ENCODE measurements at places on chromosomes 3 and 15.
A peak's percentile ranks its signal among the peaks of the same experiment; 100 is the strongest.

DNA sequence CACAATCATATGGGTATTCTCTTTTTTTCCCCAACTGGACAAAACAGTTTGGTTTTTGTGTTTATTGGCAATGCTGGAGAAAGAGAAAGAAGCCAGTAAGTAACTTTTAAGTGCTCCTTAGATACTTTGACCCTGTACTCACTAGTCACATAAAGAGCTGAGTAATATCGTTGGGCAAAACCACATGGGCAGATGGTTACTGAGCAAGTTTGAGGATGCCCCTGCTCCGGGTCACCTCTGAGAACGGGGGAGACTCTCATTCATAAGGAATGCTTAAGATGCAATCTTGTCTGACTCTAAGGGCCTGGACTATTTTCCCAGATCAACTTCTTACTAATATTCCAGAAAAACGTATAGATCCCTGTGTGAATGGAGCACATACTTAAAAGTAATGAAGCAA, 106.4 kb upstream of the SLC2A2 start:
- DNase-seq: no peak

DNA sequence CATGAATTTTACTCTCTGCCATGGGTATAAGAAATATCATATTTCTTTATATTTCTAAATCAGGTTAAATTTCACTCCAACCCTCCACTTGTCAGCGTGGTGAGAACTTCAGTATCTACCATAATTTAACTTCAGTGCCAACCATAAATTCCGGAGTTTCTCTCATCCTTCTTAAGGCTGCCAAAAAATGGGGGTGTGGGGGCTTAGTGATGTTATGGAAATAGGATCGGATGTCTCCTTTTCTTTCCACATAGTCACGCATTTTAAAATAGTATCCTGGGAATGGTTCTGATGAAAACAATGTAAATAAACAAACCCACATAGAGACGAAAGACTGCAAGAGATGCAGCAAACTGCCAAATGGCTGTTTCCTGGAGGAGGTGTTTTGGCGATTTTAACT, 12.9 kb upstream of the FAM3D start:
- no peak for DNase-seq

DNA sequence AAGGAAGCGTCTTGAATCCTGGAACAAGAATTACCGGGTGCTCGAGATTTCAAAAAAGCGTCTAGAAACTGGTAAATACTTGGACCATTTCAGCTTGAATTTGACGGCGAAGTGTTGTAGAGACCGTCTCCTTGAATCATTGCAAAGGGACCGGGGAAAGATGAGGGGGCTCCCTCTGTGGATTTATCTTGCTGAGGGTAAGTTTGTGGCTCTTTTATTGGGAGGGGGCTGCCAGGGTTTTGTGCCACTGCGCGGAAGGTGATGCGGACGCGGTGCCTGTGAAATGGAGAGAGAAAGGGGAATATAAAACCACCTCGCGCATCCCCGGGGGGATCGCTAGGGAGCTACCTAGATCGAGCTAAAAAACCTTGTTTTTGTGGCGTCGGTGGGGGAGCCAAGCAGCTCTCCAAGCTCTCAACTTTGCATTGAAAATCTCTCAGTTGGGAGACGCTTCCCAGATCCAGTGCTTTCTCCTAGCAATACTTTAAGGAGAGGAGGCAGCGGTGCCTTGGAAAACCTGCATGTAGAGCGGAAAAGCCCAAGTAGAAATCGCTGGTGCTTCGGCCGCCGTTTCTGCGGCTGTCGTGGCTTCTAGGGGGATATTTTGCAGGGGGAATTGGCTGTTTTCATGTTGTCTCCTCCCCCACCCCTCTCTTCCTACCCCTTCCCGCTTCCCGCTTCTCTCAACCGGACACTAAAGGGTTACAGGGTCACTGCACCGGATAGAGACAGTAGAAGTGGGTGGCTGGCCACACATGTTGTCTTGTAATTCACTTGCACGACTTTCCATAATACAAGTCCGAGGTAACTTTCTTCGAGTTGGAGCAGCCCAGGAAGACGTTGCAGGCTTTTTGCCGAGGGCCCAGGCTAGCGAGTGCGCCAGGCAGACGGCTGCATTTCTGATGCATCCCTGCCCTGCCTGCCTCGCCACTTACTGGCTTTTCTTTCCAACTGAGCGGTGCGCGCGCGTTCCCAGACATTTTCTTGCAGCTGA, 187.6 kb downstream of the NLGN1 start:
- no peak for DNase-seq

DNA sequence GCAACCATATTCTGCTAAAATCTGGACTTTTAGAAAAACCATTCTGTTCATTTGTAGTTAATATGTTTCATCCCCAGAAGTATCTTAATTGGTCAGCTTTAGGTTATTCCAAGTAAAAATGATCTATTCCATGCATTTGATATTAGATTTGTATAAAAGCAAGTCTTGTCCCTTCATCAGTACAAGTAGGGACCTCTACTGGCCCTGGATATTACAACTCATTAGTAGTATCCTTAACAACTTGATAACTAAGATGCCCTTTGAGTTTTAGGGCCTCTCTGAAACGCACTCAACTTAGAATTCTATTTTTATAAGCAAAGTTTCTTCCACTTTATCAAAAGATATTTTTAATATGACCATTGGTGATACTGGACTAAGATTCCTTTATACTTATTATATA, 25.3 kb upstream of the SELENOT start:
- no peak for DNase-seq

DNA sequence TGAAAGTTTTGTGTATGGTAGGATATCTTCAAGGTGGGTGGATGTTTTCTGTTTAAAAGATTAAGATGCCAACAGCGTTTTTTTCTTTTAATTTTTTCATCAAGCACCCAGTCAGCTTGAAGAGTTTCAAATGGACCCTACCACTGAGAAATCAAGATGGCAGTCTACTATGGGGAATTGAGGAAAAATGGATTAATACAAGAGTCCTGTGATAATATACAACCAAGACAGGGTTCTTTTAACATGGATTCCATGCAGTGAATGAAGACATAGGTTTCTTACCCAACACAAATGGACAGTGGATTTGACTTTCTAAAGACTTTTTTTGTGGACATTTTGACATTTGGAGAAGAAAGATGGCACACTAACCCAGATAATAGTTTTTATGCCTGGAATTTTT, 2.5 kb upstream of the CHD2 start:
- DNase-seq: no peak

DNA sequence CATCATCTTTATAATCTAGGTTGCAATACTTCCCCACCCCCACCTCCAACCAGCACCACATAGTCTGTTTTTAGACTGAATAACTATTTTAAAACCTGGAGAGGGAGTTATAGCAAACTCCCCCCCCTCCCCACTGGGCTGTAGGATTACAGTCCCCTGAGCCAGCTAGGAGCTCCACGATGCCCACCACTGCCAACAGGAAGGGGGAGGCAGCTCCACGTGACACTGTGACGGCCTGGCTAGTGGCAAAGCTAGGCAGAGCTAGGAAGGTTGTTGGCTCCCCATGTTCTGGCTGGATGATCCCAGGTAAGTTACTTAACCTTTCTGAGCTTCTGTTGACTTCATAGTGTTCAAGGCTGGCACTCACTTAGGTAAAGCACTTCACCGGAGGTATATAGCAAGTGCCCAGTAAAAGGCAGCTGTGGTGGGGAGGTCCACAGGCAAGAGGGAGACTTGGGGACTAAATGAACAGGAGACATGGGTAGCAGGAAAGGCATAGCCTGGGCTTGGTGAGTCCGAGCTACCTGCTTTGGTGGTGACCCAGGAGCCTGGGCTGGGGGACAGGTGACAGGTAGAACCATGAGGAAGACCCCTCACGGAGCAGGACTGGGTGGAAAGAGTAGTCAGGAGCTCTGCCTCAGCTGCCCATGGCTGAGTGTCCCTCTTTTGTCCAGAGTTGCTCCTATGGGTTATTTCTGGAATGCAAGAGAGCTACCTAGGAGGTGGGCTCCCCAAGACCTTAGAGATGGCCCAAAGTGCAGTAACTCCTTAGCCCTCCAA, 4.0 kb upstream of the TBC1D21 start:
- no peak for DNase-seq

DNA sequence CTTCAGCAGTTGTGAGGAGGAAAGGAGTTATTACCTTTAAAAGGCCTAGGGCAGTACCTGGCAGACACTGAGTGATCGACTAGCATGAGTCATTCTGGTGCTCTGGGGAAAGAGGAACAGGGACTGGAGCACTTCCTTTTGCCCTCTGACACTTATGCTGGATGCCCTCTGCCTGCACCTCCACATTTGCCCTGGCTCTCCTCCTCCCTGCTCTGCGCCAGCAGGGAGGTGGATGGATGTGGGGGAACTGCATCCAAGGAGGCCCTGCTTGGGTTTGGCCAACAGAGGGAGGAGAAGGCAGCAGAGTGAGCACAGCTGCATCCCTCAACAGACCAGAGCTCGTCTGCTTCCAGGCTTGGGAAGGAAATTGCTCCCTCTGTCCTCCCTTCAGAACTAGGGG, 75.0 kb downstream of the SEMA5B start:
- DNase-seq: no peak

DNA sequence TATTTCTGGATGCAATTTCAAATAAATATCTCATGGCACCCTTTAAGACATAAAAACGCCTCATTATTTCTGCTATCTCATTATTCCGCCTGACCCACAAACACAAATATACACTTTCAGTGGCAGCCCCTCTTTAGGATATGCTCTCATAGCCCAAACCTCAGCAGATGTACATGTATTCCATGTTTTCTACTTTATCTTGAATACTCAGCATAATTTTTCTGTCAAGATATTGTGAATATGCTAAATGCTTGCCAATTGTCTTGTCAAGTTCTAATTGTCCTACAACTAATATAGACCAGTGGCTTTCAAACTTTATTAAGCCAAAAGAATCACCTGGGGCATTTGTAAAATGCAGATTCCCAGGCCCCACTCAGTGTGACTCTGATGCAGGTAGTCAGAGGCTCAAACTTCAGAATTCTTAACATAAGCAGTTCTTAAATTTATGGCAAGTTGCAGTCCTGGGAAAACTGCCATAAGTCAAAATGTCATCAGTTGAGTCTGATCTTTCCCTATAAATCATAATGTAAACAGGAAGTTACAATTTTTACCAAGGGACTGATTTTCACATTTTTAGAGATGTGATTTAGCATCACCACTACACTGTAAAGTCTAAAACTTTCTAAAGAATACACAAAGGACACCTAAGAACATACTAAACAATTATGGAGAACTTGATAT, 135.1 kb downstream of the TBL1XR1 start:
- no peak for DNase-seq

DNA sequence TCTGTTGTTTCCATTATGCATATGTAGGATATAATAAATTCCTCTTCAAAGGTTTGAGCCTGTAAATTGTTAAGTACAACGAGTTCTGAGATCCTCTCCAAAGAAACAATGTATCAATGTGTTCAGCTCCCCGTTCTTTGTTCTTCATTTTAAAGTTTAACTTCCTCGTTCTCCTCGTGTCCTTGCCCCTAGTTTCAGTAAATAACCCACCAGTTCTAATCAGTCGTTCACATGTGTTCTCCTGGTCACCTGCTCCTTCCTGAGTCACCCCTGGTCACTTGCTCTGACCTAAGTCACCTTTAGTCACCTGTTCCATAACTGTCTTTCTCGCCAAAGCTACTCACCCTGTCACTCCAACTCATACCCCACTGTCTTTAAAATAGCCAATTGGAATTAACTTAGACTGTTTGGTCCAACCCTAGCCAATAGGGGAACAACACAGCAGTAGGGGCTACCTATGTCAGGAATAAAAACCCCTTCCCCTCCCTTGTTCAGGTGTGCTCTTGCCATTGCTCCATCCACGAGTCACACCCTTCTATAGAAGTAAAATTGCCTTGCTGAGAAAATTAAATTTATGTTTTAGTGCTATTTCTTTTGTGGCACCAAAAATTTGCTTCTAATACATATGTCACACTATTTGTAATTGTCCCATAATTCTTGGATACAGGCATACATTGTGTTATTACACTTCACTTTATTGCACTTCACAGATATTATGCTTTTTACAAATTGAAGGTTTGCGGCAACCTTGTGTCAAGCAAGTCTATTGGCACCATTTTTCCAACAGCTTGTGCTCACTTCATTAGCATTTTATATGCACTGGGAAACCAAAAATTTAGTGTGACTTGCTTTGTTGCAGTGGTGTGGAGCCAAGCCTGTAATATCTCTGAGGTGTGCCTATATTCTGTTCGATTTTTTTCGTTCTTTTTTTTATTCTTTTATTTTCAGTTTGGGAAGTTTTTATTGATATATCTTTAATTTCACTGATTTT, 15.3 kb upstream of the MCF2L2 start:
- DNase-seq: no peak

- peak; percentile 15 for DNase-seq
These were observed 16.0 kb upstream of the PSMD6 start for GRCh38 chr3:64039332-64039731.

DNA sequence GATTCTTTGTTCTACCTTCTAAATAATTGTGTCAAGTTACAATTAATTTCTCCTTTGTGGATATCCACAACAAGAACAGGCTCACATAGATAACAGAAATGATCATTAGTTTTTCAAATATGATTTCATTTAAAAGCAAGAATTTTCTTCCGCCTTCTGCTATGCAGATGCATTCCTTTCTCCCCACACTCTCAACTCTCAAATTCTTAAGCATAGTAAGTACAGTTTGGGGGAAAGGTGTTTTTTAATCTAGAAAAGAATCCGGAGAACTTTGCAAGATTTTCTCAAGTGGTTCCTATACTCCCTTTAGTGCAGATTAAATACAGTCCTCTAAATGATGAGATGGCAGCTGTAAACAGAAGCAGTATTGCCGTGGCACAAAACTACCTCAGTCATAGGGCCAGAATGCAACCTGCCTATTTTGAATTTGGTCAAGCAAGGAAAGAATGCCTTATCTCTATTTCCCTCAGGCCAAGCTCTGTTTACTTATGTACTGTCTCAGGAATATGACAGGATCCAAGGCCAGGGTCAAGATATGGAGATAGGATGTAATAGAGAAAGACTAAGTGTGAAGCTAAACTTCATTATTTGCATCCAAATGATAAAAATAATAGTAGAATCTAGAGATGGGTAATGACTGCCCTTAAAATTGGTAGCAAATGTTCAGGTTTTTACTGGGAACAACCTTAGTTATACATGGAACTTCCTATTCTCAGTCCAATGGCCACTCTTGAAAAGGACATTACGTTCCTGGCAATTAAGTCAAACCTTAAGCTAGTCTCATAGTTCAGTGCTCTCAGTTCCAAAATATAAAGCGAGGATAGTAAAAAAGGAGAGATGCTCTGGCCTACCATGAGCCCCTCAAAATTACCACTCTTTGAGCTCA, 77.3 kb upstream of the PHLDB2 start:
- no peak for DNase-seq

DNA sequence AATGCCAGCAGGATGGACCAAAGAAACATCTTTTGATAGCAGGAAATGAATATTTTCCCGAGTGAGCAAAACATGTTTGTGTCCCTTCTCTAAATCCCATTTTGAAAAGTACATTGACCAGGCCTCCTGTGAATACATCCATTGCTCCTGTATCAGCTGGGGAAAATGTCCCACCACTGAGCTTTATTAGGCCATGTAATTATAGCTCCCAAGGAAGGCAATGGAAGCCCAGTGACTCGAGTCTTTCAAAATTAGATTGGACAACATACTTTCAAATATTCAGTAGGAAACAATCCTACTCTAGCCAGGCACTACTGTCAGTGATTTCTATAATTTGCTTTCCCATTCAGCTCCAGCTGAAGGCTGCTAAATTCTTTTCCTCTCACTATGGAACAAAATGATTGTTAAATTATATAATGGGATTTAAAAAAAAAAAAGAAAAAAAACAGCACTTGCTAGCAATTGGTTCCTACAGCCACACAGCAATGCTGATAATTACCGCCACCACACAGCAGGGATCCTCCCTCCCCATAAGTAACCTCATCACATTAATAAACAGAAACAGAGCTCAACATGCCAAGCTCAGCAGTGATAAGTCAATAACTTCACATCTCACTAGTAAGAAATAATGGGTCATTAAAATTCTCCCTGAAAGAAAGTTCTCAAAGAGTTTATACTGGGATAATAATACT, 172.4 kb upstream of the SLC2A2 start:
- no peak for DNase-seq
